Epithelial cell of prostate (primary cell): ENCODE measurements at places on chromosomes 6 and 20.

GRCh38 chr6:15145821-15146220 lies 100.0 kb upstream of the JARID2 start:
- DNase-seq: no peak

DNA sequence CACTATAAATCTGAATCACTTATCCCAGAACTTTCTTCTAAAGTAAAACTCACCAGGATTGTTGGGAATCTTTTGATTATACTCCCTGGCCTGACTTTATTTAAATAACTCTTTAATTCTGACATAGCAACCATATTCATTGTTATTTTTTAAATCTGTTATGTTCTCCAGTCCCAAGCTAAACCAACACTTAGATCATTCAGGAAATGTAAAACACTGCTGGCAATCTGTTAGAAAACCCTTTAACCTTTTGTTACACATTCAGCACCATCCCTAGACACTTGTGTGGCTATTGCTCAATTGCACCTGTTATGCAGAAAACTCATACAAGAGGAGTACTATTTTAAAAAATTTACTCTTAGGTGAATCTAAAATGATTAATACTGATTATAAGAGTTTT lies 101.8 kb upstream of the NHSL1 start:
- no peak for DNase-seq

DNA sequence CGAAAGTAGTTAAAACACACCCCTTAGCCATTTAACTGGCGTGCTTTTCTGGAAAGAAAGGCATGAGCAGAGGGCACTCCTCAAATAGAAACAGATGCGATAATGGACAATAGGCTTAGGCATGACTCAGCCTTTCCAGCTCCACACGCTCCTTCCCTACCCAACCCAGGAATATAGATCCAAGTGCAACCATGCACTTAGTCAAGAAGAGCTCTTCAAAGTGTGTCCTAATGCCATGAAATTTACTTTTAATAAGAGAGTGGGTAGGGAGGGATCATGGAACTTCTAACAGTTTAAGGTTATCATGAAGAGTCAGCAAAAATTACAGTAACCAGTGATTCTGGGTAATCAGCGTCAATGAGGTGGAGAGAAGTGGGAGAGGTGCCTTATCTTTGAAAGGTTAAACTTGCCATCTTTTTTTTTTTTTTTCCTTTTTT lies 2.4 kb upstream of the EFHC1 start:
- no peak for DNase-seq

DNA sequence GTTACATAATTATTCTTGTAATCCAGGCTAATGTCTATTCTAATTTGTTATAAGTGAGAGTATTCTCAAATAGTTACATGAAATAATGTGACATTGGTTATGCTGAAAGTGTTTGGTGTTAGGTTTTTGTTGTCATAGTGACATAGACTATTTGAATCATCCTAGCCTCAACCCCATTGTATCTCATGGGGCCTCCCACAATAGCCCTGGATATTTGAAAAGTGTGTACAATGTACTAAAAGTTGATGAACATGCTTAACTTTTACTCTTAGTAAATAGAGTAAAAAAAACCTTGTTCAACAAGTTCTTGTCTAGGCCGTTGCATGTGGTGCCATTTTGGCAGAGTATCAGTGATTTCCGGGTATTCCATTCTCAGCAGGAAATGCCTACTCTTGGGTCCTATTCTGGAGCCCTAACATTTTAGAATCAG lies 83.0 kb downstream of the RTN4IP1 start:
- no peak for DNase-seq

DNA sequence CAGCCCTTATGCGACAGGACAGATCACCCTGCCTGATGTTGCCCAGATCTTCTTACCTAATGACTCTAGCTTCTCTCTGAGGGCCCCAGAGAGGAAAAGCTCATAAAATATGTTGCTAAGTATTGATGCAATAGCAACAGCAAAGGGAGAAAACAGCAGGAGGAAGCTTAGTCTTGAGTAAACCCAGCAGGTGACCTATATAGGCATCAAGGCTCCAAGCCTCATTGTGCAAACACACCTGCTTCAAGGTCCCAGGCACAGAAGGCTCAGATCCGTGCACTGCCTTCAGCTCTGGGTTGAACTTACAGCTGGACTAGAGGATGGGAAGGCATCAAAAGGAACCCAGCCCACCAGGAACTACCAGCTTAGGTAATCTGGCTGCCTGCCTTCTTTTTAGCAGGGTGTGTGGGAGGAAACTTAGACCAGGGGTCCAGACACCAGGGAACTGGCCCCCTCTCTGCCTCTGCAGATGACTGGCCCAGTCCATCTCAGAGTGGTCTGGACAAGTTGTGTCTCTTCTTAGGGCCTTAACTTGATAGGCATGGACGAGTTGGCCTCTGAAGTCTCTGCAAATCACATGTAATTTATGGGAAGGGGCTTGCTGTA lies 34.4 kb downstream of the TGM3 start:
- no peak for DNase-seq

GRCh38 chr20:10715035-10715434 lies 41.2 kb upstream of the JAG1 start:
- no peak for DNase-seq

GRCh38 chr6:69732640-69733039 lies 64.2 kb downstream of the LMBRD1 start:
- DNase-seq: no peak

DNA sequence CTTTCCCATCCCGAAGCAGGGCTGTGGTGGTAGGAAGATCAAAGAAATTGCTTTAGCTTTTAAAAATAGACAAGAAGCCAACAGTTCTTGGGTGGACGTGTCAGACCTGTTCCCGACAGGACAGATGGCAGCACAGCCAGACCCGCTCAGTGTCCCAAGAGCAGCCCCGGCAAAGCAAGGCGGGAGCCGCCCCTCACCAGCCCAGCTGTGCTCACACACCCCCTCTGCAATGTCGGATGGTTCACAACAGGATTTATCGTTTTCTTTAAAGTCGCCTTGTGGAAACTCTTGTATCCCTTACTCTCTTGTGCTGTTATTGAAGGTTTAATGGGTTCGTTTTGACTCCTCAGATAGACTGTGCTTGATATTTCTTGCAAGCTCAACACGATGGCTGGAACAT lies 302.4 kb downstream of the THBS2 start:
- no peak for DNase-seq

DNA sequence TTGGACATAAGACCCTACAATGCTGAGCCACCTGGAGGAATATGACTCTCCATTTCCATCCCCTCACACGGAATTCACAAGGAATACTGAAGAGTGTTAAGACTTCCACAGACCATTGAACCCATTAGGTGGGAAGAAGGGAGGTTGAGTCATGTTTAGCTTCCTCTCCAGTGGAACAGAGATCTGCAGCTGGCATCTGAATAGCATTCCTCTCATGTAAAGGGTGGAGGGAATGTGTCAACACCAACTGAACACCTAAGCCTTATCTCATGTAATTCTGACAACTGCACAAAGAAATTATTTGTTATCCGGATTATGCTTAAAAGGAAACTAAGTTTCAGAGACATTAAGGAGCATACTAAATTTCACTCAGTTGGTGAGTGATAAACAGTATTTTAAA lies 705.9 kb downstream of the MAFB start:
- DNase-seq: no peak
